ENCODE measurements at places on chromosomes 7 and 10.

GRCh38 chr7:123485187-123485586, 49.2 kb downstream of the IQUB start:
- DNase-seq: no peak

GRCh38 chr7:8232999-8233847, 28.7 kb downstream of the ICA1 start:
- DNase-seq: peak; percentile 10

- DNase-seq: no peak
These were observed 1.2 kb downstream of the GRIFIN start for GRCh38 chr7:2474813-2475677.

- DNase-seq: no peak
These were observed 225.5 kb upstream of the TCF7L2 start for GRCh38 chr10:112724404-112724991.

GRCh38 chr10:99375426-99375825, 46.3 kb downstream of the CNNM1 start:
- no peak for DNase-seq

DNA sequence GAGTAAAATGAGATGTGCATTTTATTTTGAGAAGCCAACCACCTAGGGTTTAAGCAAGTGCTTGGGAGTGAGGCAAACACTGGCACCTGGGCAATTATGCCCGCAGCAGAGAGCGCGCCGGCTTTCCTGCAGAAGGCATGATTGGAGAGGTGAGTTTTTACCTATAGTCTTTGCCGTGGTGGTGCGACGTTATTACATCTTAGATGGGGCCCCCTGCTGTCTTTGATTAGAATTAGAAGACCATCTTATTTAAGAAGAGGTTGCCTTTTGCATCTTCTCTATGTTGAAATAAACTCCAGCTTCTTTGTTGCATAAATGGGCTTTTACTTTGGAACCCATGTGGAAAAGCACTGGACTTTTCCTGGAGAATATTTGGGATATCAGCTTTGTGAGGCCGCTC, 409.5 kb downstream of the GLRX3 start:
- no peak for DNase-seq

- no peak for DNase-seq
These were observed 1297.2 kb upstream of the LRRTM3 start for GRCh38 chr10:65628493-65629139.

- DNase-seq: no peak
These were observed 247.8 kb upstream of the IGFBP3 start for GRCh38 chr7:46168671-46169383.

GRCh38 chr7:71480791-71481190, 348.8 kb downstream of the GALNT17 start:
- DNase-seq: no peak

DNA sequence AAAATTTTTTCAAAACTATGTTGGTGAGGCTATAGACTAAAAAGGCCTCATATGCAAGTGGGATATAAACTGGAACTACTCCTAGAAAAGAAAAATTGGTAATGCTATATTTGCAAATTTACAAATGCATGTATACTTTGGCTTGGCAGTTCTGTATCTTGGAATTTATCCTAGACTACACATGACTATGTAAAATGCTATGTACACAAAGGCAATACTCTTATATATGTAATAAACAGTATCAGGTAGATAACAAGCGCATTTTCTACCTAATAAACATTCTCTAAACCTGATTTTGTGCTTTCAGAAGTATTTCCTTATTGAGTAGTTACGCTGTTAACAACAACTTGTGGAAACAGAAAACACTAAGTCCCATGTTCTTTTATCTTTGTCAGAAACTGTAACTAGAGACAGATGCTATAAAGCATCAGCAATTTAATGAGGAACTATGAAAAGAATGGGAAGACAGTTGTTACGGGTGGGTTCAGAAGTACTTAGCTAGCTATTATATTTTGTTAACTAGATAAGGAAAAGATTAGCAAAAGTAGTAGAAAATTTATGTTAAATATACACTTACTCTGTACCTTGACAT, 107.8 kb downstream of the ARHGAP12 start:
- DNase-seq: no peak

DNA sequence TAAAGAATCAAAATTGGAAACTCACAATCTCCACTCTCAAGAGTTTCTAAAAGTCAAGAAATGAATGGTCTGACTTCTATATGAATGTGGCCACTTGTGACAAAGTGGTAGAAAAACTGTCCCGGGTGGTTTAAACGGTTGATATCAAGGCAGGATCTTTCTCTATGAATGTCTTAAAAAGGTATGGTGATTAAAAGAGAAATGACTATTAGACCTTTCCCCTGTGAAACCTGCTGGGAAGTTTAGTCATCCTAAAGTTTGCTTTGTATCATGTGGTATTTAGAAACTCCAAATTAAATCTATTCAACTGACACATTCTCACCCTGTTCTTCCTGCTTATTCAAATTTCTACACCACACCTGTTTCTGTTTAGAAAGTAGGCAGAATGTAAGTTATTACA, 492.5 kb downstream of the XPNPEP1 start:
- DNase-seq: no peak

- DNase-seq: no peak
These were observed 3.4 kb upstream of the SEM1 start for GRCh38 chr7:96713037-96713436.

Measured in stimulated activated CD4-positive, alpha-beta T cell treated with anti-CD3 and anti-CD28 coated beads, Interleukin-1b, Interleukin-23, amount 100 ng/mL, for 48 hours (primary cell).